ENCODE measurements at places on chromosomes 4 and X.

DNA sequence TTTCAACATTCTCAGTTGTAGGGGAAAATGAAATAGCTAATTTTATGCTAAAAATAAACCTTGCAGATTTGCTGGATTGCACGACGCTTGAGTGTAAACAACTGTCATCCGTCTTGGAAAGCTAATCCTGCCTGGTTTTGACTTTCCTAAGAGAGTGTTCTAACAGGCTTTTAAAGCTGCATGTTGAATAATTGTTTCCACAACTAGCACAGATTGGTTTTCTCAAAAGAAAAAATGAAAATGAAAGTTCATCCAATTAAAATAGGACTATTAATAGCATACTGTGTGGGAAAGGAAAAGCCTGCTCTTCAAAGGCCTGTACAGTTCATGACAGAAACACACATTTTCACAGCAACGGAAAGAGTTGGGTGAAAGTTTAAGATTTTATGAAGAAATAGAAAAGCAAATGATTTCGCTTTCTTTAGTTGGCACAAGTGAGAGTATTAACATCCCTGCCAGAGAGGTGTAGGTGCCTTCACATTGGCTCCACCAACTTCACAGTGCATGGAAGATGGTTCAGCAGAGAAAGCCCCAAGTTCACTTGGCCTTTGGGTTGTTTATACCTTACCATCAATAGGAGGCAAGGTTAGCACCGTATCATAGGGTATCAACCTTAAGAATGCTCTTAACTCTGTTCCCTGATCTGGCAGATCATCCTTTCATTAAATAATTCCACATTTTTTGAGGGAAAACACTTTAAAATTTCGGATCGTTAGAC, 140.0 kb upstream of the GUCY1A1 start:
- DNase-seq: no peak

DNA sequence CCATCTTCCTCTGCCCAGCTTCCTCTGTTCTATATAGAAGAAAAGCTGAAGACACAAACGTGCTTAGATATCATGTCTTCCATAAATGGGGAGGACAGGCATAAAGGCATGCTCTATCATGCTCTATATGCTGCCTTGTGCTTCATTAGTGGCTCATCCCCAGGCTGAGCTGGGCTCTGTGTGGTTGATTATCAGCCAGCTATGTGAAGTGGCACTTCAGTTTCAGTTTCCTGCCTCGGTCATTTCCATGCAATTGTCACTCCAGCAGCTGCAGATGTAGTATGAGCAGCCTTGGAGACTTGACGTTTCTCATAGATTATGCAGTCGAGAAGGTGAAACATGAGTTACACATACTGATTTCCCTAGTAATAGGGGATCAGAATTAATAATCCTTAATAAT, 106.2 kb downstream of the SYTL5 start:
- no peak for DNase-seq

- no peak for DNase-seq
These were observed 78.7 kb downstream of the FNIP2 start for GRCh38 chr4:158847535-158847934.

DNA sequence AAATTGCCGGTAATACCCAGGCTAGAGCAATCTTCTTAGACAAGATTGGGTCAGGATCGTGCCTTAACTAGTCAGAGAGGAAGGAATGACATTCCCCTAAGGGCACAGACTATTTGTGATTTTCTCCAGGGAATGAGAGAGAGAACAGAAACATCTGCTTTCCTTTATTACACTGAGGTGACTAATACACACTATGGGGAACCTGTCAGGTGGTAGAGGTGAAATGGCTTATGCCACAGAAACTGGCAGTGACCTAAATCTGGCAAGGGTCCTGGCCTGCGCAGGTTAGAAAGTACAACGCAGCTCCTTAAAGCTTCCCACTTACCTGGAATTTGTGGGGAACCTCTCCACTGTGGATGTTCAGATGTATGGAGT, 16.6 kb upstream of the HPGD start:
- no peak for DNase-seq

- no peak for DNase-seq
These were observed at the start of gene PRSS48 for GRCh38 chr4:151276787-151277562. TSS of gene PRSS48 (plus strand) at chr4:151277161. CDS start at chr4:151277173, 12 bp downstream.

GRCh38 chr4:2254665-2255500, 7.0 kb downstream of the MXD4 start:
- no peak for DNase-seq

GRCh38 chr4:174154215-174154854, 129.1 kb downstream of the FBXO8 start:
- DNase-seq: no peak

DNA sequence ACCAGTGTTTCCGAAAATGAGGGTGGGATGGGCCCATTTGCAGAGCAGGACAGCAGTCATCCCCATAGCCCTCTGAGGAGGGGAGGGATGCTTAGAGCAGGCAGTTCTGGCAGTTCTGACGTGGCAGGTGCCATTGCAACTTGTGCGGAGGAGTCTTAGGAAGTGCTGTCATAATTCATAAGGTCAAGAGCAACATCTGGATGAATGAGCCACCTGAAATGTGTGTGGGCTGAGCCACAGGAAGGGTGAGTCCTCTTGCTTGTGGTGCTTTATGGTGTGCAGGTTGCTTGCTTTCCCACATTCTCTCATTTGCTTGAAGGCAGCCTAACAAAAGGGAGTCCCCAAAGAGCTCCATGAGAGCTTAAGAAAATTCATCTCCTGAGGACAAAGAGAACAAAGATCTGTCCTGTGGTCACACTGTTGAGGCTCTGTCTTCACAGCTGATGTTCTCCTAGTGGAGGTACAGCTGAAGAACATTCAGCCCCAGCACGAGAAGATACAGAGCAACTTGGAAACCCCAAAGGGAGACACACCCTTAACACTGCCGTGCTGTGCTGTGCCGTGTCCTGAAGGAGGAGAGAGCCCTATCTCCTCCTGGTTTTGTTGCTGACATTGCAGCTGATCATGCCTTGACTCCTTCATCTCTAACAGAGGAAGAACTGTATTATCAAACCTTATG, 60.3 kb downstream of the DLG3 start:
- DNase-seq: no peak

GRCh38 chr4:141045848-141046247, 87.4 kb downstream of the RNF150 start:
- no peak for DNase-seq

DNA sequence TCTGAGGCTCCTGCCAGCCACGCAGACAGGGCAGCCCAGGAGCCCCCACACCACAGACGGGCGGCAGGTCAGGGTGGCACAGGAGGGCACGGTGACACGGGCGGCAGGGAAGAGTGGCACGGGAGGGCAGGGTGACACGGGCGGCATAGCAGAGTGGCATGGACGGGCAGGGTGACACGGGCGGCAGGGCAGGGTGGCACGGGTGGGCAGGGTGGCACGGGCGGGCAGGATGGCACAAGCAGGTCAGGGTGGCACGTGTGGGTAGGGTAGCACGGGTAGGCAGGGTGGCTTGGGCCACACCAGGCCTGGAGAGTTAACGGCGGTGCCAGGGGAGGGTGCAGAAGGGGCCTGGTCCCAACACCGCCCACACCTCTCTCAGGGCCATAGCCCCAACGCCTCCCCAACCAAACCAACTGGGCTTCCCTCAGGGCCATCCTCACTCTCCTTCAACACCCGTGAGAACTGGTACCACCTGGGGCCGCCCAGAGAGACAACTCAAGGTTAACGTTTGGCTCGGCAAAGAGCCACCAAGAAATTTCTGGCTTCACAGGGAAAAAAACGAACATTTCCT, 3.4 kb downstream of the CTBP1 start:
- DNase-seq: no peak

DNA sequence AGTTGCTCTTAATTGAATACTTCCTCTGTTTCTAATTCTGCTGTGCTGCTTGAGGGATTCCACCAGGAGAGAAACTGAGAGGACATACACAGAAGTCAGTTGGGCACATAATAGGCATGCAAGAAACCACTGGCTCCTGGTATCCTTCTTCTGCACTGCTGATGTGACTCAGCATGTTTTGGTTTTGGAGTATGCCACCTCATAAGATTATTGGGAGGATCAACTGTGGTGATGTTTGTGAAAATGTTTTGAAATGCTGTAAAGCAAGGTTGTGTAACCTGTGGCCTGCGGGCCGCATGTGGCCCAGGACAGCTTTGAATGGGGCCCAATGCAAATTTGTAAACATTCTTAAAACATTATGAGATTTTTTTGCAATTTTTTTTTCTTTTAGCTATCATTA, 119.6 kb downstream of the GATB start:
- DNase-seq: no peak

DNA sequence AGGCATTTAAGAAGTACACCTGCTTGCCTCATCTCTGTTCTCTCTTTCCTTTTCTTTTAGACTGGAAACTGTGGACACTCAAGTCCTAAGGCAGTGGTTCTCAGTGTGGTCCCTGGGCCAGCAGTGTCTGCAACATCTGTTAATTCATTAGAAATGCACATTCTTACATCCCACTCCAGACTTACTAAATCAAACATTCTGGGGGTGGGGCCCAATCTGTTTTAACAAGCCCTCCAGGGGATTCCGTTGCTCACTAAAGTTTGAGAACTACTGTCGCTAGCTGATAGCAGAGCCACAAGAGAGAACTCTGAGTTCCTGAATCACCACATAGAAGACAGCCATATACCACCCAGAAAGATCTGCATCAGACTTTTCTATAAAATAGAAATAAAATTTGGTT, 430.6 kb downstream of the BCOR start:
- DNase-seq: no peak

GRCh38 chr4:142095886-142096605, 459.7 kb downstream of the IL15 start:
- DNase-seq: no peak

GRCh38 chr4:8095956-8096689, 62.5 kb downstream of the ABLIM2 start:
- DNase-seq: no peak

- no peak for DNase-seq
These were observed 96.3 kb upstream of the ADAMTS3 start for GRCh38 chr4:72665171-72665968.

DNA sequence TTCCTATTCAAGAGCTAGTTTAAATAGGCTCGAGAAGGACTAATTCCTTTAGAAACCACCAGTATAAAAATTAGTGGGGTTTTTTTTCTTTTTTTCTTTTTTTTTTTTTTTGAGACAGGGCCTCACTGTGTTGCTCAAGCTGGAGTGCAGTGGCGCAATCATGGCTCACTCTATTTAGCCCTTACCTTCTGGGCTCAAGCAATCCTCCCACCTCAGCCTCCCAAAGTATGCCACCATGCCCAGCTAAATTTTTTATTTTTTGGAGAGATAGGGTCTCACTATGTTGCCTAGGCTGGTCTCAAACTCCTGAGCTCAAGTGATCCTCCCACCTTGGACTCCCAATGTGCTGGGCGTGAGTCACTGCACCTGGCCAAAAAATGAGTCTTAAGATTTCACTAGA, 52.8 kb downstream of the APOO start:
- no peak for DNase-seq

DNA sequence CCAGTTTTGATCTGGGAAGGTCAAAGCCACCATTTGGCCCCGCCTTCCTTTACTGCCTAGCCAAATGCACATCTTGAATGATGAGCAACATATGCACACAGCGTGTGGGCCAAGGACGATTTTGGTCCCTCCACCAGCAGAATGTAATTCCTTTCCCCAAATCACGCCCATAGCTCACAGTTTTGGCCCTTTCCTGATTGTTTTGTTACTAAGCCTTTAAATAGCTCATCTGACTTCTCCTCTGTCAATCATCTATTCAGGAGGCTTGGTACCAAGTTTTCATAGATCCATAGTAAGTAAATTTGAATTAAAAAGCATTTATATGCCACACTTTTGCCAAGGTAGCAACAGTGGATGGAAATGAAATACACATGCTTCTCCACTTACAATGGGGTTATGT, 123.3 kb downstream of the NFKB1 start:
- DNase-seq: no peak

- no peak for DNase-seq
These were observed 271.0 kb downstream of the STK32B start for GRCh38 chr4:5322321-5322720.

DNA sequence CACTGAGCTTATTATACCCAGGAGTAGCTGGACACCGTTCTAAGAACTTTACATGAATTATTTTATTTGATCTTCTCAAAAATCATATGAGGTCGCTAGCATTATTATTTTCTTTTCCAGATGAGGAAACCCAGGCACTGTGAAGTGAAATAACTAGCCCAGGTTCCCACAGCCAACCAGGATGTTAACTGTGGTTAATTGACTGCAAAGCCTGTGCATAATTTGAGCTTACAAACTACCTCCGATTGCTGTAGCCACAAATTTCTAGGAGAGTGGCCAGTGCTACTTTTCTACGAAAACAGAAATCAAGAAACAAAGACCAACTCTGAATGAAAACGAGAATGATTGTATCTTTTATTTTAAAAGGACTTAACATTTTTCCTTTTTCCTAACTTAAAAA, 27.2 kb downstream of the SPRY1 start:
- DNase-seq: no peak

DNA sequence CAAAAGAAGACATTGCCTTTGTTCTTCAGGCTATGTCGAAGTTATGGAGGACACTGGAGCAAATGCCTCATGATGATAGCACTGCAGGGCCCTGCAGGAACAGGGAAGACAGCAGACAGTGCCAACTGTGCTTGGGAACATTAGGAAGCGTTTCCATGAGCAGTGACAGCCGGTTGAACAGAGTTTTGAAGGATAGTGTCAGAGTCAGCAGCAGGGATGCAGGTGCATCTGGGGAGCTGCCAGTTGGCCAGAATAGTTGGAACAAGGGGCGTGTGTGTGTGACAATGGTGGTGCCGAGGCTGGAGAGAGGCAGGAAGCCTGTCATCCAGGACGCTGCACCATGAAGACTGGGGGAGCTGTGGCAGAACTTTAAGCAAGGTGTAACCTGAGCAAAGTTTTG, 88.6 kb downstream of the SHROOM3 start:
- no peak for DNase-seq

DNA sequence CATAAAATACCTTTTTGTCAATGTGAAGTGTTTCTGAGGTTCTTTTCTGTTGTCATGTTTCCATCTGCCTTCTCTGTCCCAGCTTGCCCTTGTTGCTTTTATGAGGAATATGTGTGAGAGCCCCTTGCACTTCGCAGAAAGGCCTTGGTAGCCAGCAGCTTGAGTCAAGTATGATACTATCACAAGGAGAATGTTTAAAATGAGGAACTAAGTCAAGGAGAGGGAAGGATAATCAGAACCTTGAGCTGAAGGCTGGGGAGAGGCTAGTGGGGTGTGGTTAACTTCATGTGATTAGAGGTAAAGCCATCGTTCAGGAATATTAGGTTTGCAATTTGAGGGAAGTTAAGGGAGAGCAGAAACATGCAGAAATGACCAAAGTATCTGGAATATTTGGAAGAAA, 12.7 kb downstream of the PGK1 start:
- no peak for DNase-seq

GRCh38 chrX:154711264-154711663, 39.6 kb downstream of the GAB3 start:
- DNase-seq: no peak
